ENCODE measurements at places on chromosomes 4 and X.

DNA sequence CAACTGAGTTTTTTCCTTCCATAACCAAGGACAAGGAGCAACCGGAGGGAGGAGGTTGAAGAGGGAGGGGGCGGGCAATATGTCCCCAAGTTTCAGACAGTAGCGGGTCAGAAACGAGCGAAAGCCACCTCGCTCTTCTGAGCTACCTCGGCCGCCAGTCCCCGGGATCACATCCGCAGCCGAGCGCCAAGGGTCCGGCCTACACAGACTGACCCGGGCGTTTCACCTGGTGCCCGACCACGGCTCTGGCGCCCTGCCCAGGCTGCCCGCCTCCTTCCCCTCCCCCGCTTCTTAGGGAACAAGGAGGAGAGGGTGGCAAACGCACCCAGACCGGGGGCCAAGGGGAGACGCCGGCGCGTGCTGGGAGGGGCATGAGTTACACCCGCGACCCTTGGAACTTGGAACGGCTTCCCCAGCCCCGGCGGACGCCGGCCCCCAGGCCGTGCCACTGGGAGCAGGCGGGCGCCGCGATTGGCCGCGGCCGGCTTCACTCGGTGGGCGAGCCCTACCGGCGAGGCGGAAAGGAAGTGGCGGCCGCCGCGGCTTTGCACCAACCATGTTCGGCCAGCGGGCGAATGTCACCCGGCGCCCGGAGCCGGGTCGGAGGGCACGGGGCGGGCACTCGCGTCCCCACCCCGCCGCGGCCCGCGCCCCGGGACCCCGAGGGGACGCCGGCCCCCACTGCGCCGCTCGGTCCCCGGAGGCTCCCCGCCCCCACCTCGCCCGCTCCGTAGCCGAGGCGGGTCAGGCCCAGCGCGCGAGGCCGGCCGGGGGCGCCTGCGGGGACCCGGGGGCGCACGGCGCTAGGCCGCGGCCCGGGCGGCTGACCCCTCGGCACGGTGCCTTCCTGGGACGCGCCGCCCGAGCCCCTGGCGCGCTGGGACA lies 1.5 kb downstream of the IRF2 start:
- no peak for DNase-seq

GRCh38 chr4:26319949-26320537 lies 771 bp upstream of the RBPJ start:
- DNase-seq: no peak

DNA sequence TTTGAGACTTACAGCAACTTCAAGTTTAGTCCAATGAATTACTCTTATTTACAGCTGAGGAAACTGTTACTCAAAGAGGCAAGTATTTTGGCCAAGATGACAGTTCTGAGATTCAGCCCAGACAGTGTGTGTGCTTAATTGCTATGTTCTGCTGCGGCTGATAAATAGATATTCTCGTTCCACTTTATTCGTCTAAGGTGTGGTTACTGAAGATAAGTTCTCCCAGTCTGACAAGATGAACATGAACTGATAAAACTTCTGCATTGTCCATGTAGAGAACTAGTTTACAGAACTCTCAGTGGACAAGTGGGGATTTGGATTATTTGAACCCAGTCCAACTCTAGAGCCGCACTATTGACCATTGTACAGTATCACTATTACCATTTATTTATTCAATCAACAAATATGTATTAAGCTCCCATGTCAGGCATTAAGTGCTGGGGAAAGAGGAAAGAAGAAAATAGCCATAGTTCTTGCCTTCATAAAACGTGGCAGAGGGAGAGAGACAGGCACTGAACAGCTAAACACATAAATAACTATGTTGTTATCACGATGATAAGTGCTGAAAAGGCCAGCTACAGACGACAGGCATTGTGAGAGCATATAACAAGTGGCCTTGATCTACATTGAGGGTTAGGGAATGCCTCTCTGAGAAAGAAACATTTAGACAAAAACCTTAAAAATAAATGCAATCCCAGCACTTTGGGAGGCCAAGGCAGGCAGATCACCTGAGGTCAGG lies 4.0 kb upstream of the DHX15 start:
- no peak for DNase-seq

GRCh38 chr4:40749717-40750460 lies at the start of gene NSUN7:
Gene NSUN7 (plus strand): TSS chr4:40749955. CDS start chr4:40750694, 739 bp downstream.
- DNase-seq: no peak

GRCh38 chr4:76752861-76753501 lies 145.0 kb downstream of the SOWAHB start:
- DNase-seq: no peak
